NCI-H510A treated with DMSO at 0.1 percent for 48 hours (cell line): ENCODE measurements at places on chromosomes 11 and 22.

GRCh38 chr11:134676516-134677287 lies 264.7 kb upstream of the B3GAT1 start:
- DNase-seq, result no peak

DNA sequence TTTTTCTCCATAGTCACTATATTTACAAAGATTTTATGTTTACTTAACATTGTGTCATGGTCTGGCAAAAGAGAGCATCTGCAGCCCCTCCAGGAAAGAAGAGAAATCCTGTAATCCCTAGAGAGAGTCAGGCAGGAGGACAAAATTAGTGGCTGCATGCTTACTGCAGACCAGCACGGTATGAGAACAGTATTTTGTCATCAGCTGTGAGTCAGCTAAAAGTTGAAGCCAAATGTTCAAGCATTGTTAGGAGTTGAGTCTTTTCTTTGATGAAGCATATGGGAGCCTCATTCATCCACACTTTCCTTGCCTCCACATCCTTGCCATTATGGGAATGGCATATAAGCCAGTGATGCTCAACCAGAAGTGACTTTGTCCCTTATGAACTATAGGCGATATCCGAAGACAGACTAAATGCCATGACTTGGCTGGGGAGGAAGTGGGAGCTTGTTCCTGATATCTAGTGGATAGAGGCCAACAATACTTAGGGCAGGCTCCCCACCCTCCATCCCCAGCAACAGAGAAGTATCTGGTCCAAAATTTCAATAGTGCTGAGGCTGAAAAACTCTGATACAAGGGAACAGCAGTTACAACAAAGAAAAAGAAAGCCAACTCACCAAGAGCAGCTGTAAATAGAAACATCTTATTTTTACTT lies 112.0 kb upstream of the OR5AK2 start:
- no peak for DNase-seq

- peak; percentile 39 for DNase-seq
Measured at GRCh38 chr11:108589136-108589535, 4.4 kb downstream of the EXPH5 start.

- no peak for DNase-seq
Measured at GRCh38 chr11:57815877-57816276, 54.3 kb downstream of the CTNND1 start.

GRCh38 chr11:46291441-46292150 lies 14.1 kb downstream of the CREB3L1 start:
- no peak for DNase-seq

GRCh38 chr22:43148581-43148980 lies 2.8 kb upstream of the TSPO start:
- DNase-seq, result no peak

GRCh38 chr11:22690871-22691270 lies 24.5 kb downstream of the GAS2 start:
- no peak for DNase-seq

- DNase-seq, result no peak
Measured at GRCh38 chr11:118886681-118887111, 3.0 kb downstream of the CXCR5 start.

GRCh38 chr11:130653838-130654636 lies 205.6 kb downstream of the ADAMTS15 start:
- DNase-seq, result no peak

GRCh38 chr11:67405196-67405567 lies 1.3 kb downstream of the TBC1D10C start:
- DNase-seq, result no peak

DNA sequence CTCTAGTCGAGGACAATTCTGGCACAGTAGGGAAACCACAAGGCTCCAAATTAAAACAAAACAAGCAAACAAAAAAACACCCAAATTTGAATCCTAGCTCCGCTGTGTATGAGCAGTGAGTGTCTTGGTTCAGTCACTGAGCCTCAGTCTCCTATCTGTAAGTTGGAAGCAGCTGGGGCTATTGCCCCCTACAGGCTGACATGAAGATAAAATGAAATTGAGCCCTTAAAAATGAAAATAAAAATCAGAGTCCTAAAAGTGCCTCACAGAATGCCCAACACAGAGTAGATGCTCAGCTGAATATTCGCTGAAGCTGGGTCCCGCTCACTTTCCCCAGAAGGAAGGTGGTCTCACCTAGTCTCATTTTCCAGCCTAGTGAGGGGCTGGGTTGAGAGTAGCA lies 65.2 kb downstream of the PDE2A start:
- no peak for DNase-seq

DNA sequence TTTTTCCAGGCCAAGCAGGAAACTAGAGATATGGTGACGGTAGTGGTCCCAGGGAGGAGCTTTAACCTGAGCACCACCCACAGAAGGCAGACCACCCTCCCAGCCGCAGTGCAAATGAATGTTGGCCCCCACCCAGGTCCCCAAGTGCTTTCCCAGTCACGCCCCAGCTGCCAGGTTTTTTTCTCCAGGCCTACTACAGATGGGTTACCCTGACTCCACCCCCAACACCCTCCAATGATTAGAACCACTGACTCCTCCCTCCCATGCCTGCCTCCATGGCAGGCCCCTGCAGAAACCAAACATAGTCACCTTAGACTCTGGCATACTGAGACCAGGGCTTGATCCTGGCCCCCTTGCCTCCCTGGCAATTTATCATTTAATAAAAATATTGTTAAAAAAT lies 58.7 kb upstream of the CHST1 start:
- no peak for DNase-seq

DNA sequence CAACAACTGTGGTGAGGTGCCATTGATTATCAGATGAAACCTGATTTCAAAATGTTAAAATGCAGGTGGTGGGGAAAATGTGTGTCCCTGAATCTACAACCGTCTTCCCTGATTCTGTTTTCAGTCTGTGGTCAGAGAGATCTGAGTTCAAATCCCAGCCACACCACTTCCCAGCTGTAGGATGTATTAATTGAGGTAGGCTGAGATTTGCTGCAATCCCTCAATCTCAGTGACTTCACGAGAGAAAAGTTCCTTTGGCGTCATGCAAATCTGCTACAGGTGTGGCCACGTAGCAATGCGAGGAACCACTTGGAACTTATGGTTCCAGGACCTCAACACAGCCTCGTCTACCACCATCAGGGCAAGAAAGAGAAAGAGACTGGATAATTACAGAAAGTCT lies 56.2 kb downstream of the BCL2L13 start:
- no peak for DNase-seq

- peak; percentile 29 for DNase-seq
Measured at GRCh38 chr11:112279901-112280267, 19.2 kb upstream of the PLET1 start.

DNA sequence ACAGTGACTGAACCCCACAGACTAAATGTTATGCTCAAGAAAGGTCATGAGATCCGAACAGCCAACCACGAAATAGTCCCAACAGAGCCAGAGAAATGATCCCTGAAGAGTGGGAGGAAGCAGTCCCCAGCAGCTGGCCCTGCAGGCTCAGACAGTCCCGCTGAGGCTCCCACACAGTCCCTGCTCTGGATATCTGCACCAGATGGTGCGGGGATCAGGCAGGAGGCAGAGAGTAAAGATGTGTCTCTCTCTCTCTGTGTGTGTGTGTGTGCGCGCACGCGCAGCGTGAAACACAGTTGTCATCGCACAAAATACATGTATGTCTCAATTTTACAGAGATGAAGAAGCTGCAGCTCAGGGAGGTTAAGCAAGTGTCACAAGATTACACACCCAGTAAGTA lies 27.9 kb downstream of the GUCY1A2 start:
- no peak for DNase-seq

GRCh38 chr11:76124905-76125770 lies 81.2 kb downstream of the WNT11 start:
- no peak for DNase-seq

DNA sequence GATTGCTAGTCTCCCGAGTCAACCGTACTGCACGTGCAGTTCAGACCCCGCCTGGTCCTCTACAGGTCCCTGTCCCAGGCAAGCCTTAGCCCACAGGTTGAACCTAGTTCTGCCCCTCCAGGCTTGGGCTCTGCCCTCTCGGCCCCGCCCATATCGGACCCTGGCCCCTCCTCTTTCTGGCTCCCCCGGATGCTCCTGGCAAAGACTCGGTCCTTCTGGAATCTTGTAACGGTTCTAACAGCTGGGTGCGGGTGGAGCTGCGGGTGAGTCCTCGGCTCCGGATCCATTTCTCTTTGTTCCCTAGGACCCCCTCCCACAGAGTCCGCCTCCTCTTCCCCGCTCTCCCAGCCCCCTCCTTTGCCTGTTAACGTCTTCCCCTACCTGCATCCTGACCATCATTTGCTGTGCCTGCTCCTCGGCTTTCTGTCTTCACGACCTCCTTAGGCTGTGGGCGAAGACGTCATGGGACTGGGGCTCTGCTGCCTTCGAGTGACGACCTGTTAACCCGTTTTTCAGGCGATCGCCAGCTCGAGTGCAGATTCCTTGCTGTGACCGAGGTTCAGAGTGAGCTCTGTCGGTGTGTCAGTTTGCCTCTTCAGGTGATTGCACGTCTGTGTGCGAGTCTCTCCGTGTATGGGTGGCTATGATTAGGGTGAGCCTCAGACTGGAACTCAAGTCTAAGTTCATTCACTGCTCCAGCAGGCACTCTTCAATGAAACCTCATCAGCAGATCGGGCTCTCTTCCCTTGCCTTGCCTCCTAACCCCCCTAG lies at the start of gene DNHD1:
TSS of gene DNHD1 (plus strand) at position 212 of the 771 bp plus-strand sequence. CDS start 936 bp downstream, outside the sequence.
- no peak for DNase-seq

- DNase-seq, result no peak
Measured at GRCh38 chr11:65640483-65641296, 2.8 kb downstream of the SIPA1 start.

GRCh38 chr11:8090756-8091155 lies 9.7 kb downstream of the TUB start:
- no peak for DNase-seq

DNA sequence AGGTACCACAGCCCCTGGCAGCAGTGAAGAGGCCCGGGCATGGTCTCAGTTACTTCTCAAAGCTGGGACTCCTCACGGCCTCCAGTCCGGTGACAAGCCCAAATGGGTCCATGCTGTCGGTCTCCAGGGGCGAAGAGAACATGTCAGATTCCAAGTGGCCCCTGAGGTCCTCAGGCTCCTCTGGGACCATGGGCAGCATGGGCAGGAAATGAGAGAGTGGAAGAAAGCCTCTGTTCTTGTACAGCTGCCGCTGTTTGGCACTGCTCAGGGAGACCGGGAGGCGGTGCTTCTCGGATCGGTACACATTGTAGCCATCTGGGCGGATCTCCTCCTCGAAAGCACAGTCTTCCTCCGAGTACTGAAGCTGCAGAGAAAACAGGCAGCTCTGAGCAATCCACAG lies 4.6 kb downstream of the FGF19 start:
- peak; percentile 81 for DNase-seq

DNA sequence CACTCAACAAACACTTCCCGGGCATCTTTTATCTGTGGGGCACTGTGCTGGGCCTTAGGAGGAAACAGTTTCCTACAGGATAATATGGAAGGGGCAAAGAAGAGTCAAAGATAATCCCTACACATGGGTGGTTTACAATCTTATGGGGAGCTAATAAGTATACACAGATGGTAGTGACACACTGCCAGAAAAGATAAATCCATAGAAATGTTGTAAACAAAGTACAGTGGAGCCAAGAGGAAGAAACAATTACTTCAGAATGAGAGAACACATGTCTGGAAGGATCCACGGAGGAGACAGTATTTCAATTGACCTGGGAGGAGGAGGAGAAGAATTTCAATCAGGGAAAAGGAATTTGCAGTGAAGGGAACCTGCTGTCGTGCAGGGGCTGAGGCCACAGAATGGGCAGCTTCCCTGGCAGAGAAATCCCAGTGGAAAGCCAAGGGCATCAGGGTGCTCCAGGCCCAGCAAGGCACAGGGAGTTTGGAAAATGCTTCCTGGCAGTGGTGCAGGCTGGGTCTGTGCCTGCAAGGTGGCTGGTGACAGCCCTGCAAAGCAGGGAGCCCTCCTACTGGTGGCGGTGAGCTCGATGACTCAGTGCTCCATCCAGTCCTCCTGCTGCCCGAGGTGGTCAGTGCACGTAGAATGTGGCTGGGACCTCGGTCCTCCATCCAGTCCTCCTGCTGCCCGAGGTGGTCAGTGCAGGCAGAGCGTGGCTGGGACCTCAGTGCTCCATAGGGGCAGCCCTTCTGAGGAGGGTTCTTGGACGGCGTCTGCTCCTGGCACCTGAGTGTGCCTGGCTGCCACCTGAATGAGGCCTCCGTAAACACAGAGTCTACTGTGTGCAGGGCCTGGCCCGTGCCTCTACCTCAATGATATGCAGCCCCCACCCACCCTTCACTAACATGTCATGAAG lies 444.3 kb upstream of the B3GAT1 start:
- DNase-seq, result no peak

DNA sequence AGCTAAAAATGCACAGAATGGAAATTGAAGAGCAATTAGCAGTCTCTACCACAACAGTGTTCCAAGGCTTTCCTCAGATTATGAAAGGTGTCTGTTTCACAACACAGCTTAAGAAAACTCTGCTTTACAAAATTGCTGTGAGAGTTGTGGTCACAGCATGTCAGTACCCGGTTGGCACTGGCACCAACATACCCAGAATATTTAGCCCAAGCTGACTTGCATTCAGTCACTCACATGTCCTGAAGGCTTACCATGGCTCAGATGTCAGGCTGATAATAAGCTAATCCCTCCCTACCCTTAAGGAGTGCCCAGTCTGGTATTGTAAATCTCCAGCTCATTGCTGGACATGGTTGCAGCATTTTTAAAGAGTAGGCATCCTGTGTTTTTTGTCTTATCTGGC lies 14.9 kb downstream of the NCR3LG1 start:
- DNase-seq, result no peak

- DNase-seq, result no peak
Measured at GRCh38 chr11:17894929-17895658, 117.8 kb downstream of the SERGEF start.

- DNase-seq, result no peak
Measured at GRCh38 chr11:62999649-63000048, 14.9 kb upstream of the SLC22A6 start.

- no peak for DNase-seq
Measured at GRCh38 chr11:67647471-67647870, 3.1 kb downstream of the ACY3 start.

GRCh38 chr11:58330861-58331260 lies 28.0 kb downstream of the OR5B17 start:
- DNase-seq, result no peak

- no peak for DNase-seq
Measured at GRCh38 chr22:25741692-25742626, at the start of gene MYO18B. Gene MYO18B (plus strand): TSS chr22:25742188. CDS start chr22:25761093, 18,905 bp downstream.

DNA sequence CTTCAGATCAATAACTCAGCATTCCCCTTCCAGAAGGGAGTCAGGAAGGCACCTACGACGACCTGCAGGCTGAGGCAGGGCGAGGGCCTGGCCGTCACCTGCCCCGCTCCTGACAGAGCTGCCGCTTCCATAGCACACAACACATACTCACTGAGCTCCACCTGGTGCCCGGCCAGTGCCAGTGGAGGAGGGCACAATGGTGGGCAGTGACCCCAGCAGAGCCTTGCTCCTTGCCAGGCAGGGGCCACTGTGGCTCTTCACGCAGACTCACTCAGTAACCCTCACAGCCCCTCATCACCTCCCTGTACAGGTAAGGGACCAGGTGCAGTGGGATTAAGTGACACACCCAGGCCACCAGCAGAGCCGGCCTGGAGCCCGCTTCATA lies 24.6 kb downstream of the LRFN4 start:
- no peak for DNase-seq
